AG08395 (cell line): ENCODE measurements at places on chromosomes 7 and 10.

DNA sequence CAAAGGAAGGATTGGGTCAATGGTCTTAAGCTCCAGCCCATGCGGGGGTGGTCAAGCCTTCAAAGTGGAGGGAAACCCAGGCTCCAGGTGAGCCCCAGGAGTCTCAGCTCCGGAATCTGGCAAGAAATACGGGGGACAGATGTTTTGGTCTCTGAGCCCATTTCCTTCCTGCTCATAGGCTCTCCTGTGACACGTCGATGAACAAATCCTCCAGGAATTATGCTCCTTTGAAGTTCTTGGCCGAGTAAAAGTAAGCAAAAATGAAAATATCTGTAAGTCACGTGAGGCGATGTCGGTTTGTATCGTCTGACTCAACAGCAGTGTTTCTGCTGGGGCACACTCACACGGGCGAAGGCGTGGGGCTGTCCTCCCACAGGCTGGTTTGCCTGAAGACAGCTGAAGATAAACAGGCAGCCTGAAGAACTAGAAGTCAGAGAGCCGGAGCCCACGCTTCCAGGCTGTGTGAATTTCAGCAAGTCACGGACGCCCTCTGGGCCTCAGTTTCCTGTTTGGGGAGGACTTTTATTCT lies 52.6 kb upstream of the SMNDC1 start:
- DNase-seq = peak; percentile 88

DNA sequence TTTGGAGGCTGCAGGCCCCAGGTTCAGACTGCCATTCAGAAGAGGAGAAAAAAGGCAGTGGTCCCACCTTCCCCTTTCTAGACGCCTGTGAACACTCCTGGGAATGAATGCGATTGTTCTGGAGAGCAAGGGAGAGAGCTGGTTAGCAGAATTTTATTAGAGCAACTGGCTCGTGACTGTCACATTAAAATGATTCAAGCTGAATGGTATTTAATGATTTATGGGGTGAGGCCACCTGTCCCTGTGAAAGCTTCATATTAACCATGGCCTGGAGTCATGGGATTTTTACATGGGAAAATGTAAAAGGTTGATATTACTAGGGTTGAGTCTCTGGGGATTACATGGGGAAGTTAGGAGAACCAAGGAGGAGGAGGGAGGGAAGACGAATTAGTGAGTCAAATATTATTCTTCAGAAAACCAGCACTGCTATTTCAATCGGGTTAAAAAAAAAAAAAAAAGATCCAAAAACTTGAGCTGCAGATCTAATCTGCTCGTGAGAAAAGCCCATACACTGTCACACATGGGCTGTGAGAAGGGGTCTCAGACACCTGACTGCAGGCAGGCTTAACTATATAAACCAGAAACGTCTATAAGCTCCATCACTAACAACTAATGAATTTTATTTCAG lies 8.3 kb downstream of the CXCL12 start:
- no peak for DNase-seq

GRCh38 chr7:77420986-77421672 lies 5.0 kb upstream of the GSAP start:
- no peak for DNase-seq

DNA sequence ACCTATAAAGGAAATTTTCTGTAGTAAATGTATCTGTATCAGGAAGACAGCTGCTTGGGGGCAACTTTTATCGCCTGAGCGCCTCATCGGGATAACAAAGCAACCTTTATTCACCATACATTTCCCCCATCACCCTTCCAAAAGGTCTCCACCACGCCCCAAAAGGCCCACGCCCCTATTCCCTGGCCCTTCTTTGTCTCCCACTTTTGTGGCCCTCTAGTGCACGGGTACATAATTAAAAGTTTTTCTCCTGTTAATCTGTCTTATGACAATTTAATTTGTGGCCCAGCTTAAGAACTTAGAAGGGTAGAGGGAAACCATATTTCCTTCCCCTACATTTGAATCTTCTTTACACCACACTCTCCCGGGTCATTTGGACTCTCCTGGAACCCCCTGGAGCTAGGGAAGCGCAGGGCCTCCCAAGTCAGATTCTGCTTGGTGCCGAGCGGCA lies 625 bp downstream of the RP9 start:
- no peak for DNase-seq

GRCh38 chr7:36202398-36202797 lies 49.3 kb downstream of the EEPD1 start:
- no peak for DNase-seq

DNA sequence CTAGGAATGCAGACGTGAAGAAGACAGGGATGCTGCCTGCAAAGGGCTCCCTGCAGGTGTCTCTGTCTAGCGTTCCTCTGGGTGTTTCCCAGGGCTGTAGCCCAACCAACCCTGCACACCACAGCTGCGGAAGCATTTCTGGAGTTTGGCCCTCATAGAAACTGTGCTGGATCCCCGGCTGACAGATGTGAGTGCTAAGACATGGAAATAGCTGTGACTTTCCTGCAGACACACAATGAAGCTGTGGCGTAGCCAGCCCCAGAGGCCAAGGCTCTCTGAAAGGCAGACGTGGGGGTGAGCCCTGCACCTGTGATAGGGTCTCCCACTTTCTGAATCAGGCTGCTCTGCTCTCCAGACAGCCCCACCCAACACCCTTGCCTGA lies 44.8 kb downstream of the ADCYAP1R1 start:
- DNase-seq = no peak

- DNase-seq = no peak
Observed at GRCh38 chr7:30176463-30177109, 41.8 kb downstream of the MTURN start.

- DNase-seq = peak; percentile 8
Observed at GRCh38 chr10:52314822-52315552, 906 bp downstream of the DKK1 start.

DNA sequence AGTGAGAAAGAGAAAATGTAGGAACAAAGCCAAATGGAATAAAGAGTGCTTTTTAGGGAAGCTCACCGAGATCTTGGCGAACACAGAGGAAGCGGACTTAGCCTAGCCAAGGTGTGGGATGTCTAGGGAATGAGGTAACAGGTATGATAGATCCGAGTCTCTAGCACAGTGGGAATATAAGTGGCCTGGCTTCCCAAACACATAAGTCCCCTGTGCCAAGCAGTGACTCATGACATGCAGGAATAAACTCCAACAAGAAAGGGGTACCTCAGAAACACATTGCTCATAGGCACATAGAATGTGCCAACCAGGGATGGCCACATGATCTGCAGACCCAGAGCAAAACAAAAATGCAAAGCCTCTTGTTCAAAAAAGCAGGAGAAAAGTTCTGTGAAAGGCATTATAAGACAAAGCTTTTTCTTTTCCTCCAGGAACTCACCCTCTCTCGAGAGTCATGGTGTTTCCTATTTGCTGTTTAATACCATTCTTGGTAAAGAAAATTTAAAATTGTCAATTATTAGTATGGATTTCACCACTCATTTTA lies 542.5 kb downstream of the GATA3 start:
- DNase-seq = no peak

DNA sequence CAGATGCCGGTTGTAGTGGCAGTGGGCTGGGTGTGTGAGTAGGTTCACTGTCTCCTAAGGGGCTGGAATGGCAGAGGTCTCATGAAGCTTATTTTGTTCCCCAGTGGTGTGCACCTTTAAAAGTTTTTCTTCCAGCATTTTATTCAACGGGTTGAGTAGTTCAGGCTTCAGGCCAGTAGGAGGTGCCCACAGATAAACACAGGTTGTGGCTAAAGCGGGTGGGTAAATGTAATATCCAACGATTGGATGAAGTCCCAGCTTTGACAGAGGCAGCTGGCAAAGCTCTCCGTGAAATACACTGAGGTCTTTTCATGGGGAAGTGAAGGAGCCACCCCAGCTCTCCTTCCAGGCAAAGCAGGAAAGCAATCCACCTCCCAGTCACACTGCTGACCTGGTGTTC lies 339.8 kb upstream of the LRRTM3 start:
- no peak for DNase-seq

- no peak for DNase-seq
Observed at GRCh38 chr7:8214244-8214824, 47.6 kb downstream of the ICA1 start.

DNA sequence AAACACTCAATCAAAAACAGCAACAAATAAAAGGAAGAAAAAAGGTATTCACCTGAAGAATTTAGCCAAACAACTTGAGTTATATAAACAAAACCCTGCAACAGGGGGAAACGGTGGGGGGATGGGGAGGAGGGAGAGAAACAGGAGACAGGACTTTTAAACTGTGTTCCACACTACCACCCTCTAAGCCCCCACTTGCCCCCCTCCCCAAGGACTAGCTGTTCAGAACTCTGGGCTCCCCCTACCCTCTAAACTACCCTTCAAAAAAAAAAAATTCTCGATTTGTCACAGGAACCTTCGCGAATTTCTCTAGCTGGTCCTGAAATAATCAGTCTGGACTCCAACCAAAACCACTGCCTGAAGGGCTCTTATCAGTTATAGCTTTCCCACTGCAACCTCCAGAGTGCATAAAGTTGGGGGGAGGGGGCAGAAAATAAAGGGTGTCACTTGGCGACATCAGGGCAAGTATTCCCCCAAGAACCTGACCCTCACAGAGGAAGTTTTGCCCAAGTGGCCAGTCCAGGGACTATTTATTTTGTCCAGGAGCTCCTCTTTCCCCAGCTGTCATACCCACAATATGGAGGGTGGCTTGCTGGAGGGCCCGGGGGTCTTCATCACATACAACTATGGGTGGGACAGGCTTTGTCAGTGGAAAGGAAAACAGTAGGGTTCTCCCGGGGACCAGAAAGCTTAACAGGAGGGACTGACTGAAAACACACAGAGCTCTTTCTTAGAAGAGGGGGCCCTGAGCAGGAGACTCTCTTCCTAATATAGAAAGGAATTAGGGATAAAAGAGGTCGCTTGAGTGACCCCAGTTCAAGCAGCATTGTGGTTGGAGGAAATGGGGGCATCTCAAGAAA lies 1.3 kb downstream of the UBE2H start:
- DNase-seq = no peak

DNA sequence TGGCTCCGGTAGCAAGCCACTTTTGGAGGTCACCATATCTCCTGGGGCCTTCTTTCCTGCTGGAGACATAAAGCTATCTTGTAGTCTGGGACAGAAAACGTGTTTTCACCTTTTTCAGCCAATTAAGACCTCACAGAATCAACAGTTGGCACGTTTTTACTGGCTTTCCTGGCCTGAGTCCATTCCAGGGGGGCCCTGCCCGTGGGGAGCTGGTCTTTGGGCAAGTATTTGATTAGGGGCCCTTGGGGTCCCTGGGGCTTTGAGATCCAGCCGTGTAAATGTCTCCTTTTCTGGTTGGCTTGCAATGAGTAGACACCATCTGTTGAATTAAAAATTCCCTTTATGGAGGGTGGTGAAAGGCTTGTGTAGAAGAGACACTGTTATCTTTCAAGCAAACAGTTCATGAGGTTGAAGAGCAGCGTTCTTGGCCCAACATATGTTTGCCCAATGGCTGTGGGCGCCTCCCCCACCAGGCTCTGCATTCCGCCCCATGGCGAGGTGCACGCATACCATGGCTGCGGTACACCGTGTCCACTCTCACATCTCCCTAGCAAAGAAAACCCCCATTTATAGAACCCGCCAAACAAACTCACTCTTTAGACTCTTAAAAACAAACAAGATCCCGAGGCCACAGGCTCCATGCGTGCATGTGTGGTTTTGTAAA lies 593.2 kb downstream of the LRMDA start:
- no peak for DNase-seq
